ENCODE measurements at places on chromosomes 7 and 10. TPM values are rescaled to one million over a fixed set of nuclear protein-coding genes. Genes with fewer than 3 reads are reported as not detected.

DNA sequence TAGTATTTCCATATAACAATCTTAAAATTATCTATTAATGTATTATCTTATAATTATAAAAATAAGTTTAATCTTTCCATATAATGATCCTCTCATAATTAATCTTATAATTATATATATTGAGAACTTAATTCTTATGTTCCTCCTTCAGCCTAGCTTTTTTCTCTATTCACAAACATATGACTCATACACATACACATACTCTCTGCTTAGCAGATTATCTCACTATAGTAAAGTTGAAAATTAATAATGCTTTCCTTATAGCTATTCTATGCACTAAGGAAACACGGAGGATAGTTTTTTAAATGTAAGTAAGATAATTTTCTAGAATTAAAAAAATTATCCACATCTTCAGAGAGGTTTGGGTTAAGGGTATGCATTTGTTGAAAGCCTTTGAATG is 47.7 kb upstream of the ITGB8 start:
- no peak for DNase-seq
- no peak overlapping the region for H3K27ac ChIP-seq
- H3K36me3 ChIP-seq = no peaks in the 10 kb centered on the region
- H3K27me3 ChIP-seq = peaks cover 3% of the 10 kb centered on the region
- no peak overlapping the region for H3K4me3 ChIP-seq

- no peak overlapping the region for H3K4me3 ChIP-seq
- peaks cover 68% of the 10 kb centered on the region for H3K4me1 ChIP-seq
- DNase-seq = no peak
- H3K27me3 ChIP-seq = no peaks in the 10 kb centered on the region
- H3K36me3 ChIP-seq = peaks cover 14% of the 10 kb centered on the region
- no peak overlapping the region for H3K27ac ChIP-seq
These were observed 53.8 kb downstream of the RBM17 start for GRCh38 chr10:6142644-6143043.

DNA sequence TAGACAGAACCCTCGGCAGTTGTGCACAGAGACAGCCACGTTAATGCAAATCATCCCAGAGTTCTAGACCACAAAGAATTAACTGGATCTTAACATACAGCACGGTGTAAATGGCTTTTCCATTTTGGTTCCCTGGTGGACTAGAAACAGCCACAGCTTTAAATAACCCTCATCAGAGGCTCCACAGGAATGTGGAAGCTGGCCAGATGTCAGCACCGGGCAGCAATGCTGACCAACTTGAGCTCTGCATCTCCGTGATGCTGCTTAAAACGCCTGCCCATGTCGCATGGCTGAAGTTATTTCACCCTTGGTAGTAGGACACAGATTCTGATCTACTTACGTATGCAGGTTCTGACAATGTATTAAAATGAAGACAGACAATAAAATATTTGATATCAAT is 24.5 kb downstream of the RSU1 start:
- peaks cover 69% of the 10 kb centered on the region for H3K36me3 ChIP-seq
- no peaks in the 10 kb centered on the region for H3K27me3 ChIP-seq
- peaks cover 34% of the 10 kb centered on the region for H3K4me1 ChIP-seq
- no peak overlapping the region for H3K4me3 ChIP-seq

MALRD1 gene
- total RNA-seq = 0.56 TPM

FAM25A gene
- not detected for total RNA-seq

DNA sequence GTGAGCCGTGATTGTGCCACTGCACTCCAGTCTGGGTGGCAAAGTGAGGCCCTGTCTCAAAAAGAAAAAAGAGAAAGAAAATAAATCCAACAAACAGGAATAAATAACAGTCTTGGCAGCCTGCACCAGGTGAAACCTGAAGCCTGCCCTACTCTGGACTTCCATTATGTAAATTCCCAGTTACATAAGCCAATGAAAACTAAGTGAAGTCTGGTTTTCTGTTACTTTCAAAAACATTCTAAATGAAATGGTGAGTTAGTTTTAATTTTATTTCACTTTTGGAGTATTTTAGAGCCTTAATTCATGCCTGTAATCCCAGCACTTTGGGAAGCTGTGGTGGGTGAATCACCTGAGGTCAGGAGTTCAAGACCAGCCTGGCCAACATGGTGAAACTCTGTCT is 22.5 kb upstream of the HIBADH start:
- peaks cover 4% of the 10 kb centered on the region for H3K27me3 ChIP-seq
- no peak overlapping the region for H3K4me3 ChIP-seq
- DNase-seq = no peak
- no peaks in the 10 kb centered on the region for H3K36me3 ChIP-seq

All from activated naive CD8-positive, alpha-beta T cell treated with anti-CD3 and anti-CD28 coated beads for 36 hours (primary cell).